Activated CD4-positive, alpha-beta T cell treated with anti-CD3 and anti-CD28 coated beads, Interleukin-2, Interleukin-4, amounts not matched to agents 100 ng/mL and 50 ng/mL, durations not matched to agents 16 hours and 8 hours (primary cell): ENCODE measurements at places on chromosomes 1 and 21.

GRCh38 chr1:171748651-171749050 lies 6.8 kb upstream of the VAMP4 start:
- DNase-seq = no peak

DNA sequence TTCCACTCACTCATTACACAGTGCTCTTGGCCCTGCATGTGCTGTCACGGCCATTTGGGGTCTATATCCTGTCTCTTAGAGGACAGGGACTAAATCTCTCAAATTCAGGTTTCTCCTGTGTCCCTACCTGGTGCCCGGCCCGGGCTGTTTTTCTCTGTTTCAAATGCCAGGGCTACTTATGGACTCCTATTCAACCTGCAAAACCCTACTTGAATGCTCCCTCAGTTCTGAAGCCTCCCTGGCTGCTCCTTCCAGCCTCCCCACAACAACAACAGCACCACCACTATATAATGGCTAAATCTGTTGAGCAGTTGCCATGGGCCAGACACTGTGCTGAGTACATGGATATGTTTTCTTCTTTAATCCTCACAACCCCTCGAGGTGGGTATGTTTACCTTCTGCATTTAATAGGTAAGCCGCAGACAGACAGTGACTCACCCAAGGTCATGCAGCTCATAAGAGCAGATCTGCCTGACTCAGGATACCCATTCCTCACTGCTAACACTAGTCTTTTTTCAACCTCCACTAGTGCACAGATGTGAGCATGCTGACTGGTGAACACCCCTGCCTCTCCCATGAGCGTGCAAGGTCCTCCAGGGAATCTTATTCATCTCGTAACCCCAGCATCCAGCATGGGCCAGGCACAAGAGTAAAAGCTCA lies 29.9 kb downstream of the DHRS3 start:
- no peak for DNase-seq

DNA sequence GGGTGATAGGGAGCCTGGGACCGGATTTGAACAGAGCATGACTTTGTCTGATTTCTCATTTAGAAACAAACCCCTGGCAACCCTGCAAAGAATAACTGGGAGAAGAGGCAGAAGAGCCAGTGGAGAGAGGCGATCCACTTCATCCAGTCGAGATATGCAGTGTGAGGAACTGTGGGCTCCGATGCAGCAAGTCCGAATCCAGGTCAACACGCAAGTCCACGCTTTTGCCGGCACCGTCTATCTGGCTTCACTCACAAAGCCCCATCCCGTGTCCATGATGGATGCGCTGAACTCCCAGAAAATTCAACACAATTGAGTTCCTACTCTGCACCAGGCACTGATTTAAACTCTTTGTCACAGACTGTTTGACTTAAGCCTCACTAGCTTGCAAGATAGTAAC lies 191.3 kb downstream of the GRIK3 start:
- DNase-seq = no peak

DNA sequence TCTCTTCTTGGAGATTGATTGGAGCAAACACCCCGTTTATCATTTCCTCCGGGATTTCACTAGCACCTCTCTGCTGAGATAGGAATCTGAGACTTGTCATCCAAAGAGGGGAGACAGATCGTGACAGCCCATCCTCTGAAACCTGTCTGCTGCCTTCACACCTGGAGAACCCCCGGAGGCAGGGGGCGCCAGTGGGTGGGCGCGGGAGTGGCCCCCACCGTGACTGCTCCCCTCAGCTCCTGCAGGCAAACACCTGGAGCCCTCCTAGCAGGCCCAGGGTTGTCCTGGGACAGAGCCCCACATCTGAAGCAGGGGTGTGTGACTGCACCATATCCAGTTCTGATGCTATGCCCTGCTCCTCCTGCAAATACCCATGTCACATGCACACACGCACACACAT lies 209.5 kb upstream of the POU3F1 start:
- no peak for DNase-seq

GRCh38 chr1:112881742-112882127 lies 74.3 kb downstream of the SLC16A1 start:
- no peak for DNase-seq
